ENCODE measurements at places on chromosomes 5 and 9.

DNA sequence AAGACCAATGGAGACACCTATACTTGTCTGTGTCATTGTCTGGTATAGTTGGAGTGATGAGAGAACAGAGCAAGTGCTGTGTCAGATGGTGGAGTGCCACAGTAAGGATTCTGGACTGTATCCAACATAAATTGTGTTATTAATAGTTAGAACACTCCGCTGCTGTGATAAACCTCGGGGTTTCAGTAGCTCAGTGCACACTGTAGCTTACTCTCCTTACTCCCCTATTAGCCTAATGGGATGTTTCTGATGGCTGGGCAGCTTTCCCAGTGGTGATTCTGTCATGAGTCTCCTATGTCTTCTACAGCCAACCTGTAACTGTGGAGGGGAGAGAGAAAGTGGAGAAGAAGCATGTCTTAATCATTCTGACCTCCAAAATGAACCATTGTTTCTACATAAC, 127.6 kb upstream of the PTCH1 start:
- no peak for DNase-seq

GRCh38 chr5:113367586-113367985, 67.2 kb downstream of the TSSK1B start:
- no peak for DNase-seq

DNA sequence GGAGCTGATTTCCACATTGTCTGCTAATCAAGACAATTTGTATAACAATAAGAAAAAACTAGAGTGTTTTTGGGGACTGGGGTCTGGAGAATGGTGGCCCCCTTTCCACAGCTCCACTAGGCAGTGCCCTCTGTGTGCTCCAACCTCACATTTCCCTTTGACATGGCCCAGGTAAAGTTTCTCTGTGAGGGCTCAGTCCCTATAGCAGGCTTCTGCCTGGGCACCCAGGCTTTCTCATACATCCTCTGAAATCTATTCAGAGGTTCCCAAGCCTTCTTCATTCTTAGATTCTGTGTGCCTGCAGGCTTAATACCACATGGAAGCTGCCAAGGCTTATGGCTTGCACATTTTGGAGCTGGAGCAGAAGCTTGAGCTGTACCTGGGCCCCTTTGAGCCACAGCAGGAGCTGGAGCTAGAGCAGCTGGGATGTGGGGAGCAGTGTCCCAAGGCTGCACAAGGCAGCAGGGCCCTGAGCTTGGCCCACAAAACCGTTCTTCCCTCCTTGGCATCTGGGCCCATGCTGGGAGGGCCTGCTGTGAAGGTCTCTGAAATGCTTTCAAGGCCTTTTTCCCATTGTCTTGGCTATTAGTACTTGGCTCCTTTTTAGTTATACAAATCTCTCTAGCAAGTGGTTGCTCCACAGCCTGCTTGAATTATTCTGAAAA, 49.1 kb upstream of the VPS13A start:
- DNase-seq, result no peak

GRCh38 chr9:96157675-96158074, 144.3 kb downstream of the HSD17B3 start:
- no peak for DNase-seq

DNA sequence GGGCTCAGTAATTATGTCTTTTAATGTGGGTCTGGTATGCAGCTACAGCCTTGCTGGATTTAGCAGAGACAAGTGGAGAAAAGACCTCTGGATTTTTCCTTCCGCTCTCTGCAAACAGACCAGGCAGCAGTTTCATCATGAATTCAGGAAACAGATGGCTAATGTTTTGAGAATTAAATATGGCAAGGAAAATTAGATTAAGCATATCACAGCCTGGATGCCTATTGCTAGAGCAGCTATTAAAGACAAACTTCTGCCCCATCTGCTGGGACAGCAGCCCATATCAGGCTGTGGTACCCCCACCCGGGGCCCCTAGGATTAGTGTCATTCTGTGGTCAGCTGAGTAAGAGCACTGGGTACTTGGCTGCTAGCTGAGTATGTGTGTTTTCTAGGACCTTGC, 6.2 kb downstream of the SKP2 start:
- DNase-seq, result no peak

GRCh38 chr5:37248421-37248969, 681 bp downstream of the CPLANE1 start:
- DNase-seq, result peak; percentile 2

DNA sequence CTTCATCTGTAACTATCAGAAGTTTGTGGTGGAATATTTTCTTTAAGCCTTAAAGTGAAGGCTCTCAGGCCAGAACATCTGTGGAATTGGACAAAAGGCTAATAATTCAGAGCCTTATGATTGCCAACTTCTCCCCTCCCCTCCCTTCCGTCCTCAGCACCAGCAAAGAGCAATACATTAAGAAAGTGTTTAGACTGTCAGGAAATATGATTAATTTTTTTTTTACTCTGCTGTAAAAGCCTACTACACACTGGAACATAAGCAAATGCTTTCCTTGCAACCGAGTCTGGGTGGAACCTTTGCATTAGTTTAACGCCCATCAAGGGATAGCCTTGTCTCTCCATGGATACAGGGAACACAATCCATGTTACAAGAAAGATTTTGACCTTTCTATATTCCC, 110.3 kb upstream of the TARS1 start:
- no peak for DNase-seq

DNA sequence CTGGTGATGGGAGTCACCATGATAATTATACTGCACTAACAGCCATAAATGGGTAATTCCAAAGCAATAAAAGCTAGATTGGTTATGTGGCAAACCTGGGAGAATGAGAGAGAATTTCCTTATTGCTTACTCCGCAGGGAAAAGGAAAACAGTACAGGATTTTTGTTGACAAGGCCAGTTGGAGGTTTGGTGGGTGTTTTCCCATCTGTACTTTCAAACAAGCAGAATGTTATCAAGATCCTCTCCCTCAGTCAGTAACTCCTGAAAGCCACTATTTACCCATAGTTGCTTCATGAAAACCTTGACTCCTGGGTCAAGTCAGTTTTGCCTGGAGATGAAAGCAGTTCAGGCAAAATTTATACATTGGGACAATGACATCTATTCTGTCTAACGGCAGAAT, 26.4 kb downstream of the IL9 start:
- no peak for DNase-seq

- peak; percentile 16 for DNase-seq
Measured at GRCh38 chr5:77662635-77663034, 24.1 kb upstream of the OTP start.

DNA sequence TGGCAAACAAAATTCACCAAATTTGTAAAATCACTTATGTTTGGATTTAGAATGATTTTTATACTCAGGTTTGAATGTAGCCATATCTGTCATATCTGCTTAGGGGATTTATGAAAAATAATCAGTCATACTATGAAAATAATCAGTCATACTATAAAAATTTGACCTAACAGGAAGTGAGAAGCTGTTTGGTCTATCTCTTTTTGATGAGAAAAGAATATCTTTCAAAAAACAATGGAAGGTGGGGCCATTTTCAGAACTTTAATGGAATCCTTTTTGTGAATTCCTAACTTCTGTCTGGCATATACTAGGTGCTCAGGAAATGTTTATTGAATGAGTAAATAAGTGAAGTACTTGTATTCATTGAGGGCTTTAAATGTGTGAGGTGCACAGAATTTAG, 70.1 kb downstream of the CWC27 start:
- no peak for DNase-seq

GRCh38 chr5:116361979-116362577, 212.5 kb downstream of the SEMA6A start:
- no peak for DNase-seq

GRCh38 chr9:107830479-107830878, 340.9 kb upstream of the KLF4 start:
- no peak for DNase-seq

- DNase-seq, result no peak
Measured at GRCh38 chr9:110141227-110141793, 66.6 kb downstream of the C9orf152 start.

- peak; percentile 40 for DNase-seq
Measured at GRCh38 chr9:117825609-117826347, 121.6 kb downstream of the TLR4 start.

- DNase-seq, result no peak
Measured at GRCh38 chr9:71910650-71911060, 338 bp downstream of the ABHD17B start.

DNA sequence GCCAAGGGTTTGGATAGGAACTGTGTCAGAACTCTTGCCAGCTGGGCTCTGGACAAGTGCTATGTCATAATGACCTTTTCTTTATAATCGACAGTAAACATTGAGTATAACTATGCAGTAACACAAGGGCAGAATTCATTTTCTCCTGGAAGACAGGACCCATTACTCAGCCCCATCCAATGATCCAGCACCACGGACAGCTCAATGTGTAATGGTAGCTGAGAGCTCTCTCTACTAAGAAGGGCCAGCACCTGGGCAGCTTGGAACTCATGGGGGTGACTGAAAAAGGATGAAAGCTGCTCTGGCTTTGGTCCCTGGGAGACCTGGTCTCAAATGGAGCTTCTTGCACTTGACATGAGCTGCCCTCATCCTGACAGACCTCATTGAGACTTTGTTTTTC, 347.8 kb downstream of the TRIM32 start:
- no peak for DNase-seq

DNA sequence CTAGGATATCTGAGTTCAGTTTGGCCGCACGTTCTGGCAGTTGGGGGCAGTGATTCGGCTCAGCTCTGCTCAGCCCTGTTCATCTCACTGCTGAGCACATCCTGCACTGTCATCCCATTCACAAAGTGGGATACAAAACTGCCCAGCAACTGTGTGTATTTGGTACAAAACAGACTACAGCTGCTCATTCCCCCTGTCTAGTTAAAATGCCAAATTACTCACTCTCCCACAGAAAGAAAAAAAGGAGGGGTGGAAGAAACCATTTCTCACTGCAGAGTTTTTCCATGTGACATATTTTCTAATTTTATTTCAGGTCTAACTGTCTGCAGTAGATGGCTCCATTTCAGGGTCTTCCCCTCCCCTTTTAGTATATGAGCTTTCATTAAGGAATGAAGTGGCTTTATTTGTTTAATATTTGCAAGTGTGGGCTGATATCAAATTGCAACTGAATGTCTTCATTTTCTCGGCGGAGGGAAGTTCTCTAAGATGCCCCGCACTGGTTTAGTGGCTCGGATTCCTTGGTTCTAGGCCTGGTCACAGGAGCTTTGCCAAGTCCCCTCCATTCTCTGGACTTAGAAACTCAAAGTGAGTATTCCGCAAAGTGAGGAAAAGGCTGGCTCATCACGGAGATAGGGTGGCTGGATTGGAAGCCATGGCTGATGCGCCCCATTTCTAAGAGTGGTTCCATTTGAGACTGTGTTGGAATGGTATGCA, 14.7 kb downstream of the COL15A1 start:
- DNase-seq, result no peak

- DNase-seq, result no peak
Measured at GRCh38 chr5:143685246-143685815, 126.6 kb upstream of the HMHB1 start.

DNA sequence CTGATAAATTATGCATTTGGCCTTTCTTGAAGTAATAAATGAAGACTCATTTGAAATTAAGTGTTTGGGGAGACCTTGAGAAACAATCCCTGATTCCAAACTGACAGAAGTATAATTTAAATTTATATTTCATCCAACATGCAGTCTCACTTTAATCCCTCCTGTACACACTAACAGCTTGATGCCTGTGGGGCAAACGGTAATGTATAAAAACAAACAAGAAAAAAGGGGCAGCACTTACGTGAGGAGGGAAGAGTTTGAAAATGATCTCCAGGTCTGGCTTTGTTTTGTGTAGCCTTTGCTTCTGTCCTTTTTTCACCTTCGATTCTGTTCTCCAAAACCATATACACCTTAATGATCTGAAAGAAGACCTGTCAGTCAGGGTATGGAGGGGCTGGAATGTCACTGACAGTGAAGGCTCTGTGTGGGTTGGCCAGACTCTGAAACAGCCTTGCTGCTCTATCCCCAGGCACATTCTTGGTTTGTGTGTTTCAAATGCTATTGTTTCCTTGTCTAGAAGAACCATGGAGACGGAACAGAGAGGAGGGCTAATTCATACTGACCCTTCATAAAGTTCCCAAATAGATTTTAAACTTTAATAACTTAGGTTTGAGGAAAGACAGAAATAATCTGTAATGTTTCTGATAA, 338.2 kb upstream of the WWC1 start:
- no peak for DNase-seq

GRCh38 chr5:55308254-55308836, 556 bp downstream of the MTREX start:
- no peak for DNase-seq

DNA sequence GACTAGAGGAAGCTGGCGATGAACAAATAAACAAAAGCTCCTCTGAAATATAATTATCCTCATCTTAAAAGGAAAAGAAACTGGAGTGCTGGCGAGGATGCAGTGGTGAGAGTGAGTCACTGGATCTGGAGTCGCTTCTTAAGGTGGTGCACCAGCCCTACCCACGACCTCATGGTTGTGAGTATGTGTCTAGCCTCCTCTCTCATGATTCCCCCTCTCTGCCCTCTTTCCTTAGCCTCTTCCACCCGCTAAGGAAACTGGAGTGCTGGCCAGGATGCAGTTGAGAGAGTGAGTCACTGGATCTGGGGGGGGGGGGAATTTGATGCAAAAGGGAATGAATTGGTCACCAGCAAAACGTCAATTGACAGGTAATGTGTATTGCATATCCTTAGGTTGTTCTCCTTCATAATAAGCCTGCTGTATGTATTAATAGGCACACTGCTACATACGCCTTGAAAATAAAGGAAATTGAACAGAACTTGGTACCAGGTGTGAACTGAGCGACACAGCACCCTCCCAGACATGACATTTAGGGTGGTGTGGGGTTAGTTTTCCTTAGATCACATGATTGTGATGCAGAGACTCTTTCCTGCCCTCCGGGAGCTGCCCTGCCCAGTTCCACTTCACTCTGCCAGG, 36.3 kb upstream of the EBF1 start:
- DNase-seq, result no peak

All from GM12878 (cell line).